GM12865 (cell line): ENCODE measurements at places on chromosomes 4 and X.

- DNase-seq: peak; percentile 20
These were observed 45.5 kb downstream of the TMEM144 start for GRCh38 chr4:158255727-158256324.

DNA sequence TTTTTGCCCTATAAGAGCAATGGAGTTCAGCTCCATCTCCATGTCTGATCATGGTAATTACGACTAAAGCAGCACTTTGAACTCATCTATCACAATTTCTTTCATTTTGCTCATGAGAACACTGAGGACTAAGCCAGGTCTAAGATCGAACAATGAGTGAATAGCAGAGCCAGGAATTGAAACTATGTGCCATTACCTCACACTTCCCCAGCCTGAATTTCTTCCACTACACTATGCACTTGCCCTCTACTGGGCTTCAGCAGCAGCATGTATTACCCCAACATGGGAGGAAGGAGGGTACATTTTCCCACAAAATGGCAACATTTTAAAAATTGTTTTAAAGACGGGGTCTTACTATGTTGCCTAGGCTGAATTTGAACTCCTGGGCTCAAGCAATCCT lies 274.7 kb upstream of the FGF13 start:
- DNase-seq: no peak

GRCh38 chrX:16785247-16786138 lies 773 bp upstream of the TXLNG start:
- no peak for DNase-seq

GRCh38 chr4:184745831-184746795 lies 12.2 kb upstream of the CENPU start:
- peak; percentile 78 for DNase-seq

DNA sequence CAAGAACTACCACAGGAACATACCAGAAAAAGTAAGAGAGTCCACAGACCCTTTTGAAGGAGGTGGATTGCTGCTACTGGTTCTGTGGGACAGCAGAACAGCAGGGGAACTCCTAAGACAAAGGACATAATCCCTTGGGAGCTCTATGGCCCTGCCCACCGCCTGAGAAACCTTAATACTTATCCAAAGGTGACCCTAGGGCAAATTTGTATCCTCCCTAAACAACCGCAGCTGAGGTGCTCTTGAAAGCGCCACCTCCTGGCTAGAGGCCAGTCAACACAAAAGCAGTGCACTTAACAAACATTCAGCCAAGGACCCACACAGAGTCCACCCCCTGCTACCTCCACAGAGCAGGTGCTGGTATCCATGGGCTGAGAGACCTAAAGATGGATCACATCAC lies 136.8 kb downstream of the ADAM29 start:
- DNase-seq: peak; percentile 52

GRCh38 chr4:8235224-8235623 lies 34.3 kb upstream of the HTRA3 start:
- no peak for DNase-seq

DNA sequence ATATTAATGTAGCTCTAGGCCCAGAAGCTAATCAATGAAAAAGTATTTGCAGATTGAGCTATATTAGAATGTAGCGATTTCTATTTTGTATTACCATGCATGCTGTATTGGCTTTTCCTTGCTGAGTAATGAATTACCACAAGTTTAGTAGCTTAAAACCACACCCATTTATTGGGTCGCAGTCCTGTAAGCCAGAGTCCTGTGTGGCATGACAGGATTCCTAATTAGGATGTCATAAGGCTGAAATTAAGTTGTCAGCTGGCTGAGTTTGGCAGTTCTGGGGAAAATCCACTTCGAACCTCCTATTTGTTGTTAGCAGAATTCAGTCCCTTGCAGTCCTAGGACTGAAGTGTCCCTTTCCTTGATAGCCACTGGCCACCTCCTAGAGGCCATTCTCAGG lies 50.3 kb upstream of the HHIP start:
- DNase-seq: no peak

GRCh38 chrX:138638996-138639395 lies 72.5 kb downstream of the FGF13 start:
- DNase-seq: no peak

GRCh38 chr4:55008166-55009056 lies 117.0 kb downstream of the KDR start:
- no peak for DNase-seq

DNA sequence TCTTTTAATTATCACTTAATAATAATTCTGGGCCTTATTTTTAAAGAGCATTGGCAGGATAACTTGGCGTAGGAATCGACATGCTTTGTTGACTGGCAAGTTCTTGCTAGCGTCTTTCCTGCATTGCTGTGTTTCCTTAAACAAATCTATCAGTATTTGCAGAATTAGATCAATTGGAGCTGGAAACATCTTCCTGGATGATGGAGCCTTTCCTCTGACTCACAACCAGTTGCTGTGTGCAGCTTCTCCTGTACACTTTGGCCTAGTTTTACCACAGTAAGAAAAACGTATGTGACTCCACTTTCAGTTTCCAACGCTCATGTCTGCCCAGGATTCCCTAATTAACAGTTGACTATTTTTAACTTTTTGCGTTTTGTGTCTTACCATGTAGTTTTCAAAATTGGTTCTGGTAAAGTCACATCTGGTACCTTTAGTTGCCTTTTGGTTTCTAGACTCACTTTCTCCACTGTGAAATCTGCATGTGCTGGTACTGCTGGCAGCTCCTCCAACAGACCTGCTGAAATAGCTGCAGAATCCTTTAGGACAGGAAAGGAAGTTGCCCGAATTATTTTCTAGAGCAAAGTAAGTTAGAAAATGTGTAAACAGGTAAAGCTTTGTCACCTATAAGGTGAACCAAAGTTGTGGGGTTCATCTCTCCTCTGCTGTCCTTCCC lies 553.2 kb upstream of the FAT1 start:
- DNase-seq: no peak

DNA sequence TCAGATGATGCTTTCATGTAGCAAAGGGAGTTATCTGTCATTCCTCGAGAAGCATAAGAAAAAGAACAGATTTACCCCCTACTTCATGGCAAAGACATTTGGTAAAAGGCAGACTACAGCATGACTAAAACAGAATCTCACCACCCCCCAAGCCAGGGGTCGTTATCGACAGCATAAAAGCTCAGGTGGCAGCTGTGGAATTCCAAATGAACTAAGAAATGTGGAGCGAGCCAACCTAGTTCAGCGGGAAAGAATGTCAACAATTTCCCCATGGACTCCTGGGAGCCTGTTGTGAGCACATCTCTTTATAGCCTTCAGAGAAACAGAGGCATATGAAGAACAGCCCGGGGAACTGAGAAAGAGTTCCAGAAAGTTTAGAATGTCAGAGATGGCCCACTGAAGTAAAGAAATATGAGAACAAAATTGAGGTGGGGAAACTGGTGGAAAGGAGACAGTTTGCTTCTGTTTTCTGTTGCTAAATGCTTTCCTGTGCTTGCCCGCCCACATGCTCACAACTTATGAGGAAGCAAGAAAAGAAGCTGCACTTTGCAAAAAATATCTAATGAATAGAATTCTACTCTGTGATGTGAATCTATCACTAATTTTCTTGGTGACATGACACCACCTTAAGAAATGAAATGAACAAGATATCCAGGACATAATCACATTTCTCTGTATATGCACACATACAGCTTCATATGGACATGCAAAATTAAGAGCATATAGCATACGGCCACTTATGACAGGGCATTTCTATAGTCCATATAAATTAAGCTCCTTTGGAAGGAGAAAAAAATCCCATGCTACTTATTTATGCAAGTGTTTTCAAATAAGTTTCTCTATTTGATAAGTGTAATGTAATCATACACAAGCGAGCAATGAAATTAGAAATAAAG lies 135.3 kb upstream of the MID1 start:
- DNase-seq: no peak

DNA sequence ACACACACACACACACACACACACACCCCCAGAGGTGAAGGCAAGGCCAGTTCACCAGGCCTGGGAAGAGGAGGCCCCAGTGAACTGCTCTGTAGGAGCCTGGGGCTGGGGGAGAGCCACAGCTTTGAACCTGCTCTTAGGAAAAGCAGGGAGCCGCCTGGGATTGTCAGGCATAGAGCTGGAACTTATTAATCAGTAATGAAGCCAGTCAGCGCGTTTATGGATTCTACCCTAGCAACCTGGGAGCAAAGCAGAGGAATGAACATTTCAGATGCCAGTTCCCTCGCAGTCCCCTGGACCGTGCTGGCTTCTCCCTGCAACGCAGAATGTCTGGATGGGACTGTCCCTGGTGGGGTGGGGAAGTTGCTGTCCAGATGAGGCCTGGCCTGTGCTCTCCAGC lies 45.3 kb upstream of the DDX3X start:
- no peak for DNase-seq

DNA sequence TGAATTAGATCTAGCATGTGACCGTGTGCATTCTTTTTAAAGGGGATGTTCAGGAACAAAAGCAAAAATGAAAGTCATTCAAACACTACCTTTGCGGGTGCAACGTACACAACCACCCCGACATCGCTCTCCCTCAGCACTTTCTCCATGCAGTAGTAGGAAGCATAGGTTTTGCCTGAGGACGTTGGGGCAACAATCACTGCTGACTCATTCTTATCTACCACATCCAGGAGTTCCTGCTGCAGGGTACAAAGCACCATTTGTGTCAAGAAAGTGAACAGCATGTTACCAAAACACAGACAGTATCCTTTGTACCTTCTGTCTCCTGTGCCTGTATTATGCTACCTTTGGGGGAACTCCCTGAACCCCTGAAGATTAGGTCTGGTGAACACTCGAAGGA lies 58.6 kb downstream of the DDX60L start:
- DNase-seq: no peak

DNA sequence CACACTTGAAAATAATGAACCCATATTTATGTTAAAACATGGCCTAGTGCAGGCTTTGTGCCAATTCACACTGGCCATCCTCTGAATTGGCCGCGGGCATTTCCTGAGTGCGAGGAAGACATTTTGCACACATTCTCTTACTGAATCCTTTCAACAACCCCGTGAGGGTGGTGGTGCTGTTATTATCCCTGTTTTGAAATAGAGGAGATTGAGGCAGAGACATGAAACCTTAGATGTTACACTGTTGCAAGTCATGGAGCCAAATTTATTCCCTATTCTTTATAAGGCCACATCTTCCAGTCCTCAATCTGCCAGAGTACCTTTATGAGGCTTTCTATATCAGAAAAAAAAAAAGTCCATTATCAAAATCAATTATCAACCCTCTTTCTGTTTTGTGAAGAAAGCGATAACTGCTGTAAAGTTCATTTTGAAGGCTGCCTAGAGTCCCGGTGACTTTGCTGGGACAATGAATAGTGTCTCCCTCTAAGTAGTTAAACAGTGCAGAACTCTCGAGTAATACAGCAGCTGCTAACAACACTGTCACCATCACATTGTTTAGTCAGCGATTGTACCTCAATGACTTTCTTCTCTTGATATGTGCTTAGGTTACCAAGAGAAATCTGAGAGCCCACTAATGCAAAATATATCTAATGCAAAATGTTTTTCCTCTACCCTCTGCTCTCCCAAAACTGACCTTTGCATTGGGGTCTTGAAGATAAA lies 242.3 kb upstream of the PPARGC1A start:
- DNase-seq: no peak

DNA sequence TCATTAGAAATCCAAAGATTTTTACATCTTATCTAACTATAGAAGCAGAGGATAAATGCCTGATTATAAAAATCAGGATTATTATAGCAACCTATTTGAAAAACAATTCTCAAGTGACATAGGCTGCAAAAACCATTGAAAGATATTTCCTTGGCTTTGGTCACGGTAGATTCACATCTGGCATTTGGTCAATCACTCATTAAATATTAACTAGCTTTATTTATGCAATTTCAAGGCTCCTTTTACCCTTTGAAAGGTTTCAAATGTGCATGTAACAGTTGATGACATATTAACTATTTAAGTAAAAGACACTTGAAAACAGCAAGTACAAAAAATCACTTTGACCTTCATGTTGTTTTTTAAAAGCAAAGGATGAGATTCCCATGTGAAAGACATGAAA lies 98.1 kb downstream of the MMRN1 start:
- no peak for DNase-seq

DNA sequence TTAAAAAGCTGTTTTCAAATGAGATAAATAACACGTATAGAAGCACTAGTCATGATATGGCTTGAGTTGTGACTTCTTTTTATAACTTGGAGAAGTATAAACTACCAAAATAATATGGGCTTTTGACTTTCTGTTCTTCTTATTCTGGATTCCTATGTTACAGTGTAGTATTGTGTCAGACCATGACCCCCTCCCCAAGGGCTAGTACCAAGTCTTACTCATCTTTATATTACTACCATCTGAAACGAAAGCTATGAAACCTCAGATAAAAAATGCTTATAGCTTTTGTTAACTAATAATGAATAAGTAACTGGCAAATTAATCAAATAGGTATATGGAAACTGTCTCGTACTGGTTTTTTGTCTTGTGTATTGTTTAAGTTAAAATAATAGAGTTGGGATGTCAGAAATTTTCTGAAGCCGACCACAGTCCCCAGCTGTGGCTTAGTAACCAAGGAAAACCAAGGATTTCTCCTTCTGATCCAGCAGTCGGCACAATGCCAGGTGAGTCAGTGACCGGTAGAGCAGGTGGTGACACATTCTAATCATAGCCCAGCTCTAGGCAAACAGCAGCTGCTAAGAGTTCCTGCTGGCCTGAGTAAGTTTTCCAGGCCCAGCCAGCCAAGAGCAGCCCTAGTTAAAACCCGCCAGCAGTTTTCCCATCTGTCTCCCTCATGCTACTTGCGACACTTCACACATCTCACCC lies 163.3 kb upstream of the PRDX4 start:
- no peak for DNase-seq

DNA sequence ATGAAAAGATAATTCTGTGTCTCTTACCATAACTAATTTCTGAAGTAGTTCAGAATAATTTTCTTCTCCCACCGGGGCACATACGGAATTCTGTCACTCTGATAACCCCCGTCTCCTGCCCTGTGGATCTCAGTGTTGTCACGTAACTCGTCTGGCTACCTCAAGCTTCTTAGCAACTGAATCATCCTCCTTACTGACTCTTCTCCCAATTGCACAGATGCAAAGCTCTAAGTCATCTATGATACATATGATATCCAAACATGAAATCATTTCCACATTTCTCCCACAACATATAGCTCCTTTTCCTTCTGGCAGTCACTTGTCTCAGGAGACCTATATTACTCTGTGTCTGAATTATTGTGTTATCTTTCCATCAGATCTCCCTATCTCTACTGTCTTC lies 1043.1 kb upstream of the TENM3 start:
- DNase-seq: no peak

DNA sequence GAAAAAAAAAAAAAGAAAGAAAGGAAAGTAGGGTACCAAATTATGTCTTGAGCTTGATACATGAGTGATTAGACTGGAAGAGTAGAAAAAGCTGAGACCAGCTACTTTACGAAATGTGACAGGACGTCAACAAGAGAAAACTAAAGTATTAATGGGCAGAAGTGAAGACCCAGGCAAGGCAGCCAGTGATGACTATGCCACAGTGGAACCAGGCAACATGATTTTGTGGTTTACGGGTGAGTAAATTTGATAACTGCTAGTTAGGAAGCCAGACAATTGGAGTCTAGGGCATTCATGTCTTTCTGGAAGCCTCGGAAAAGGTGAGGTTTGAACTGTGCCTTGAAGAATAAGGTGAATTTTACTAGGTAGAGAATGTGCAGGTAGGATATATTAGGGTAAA lies 326.4 kb downstream of the TENM3 start:
- DNase-seq: no peak

- DNase-seq: no peak
These were observed 1075.7 kb upstream of the PABPC4L start for GRCh38 chr4:135277068-135277979.

GRCh38 chr4:62410371-62411003 lies 1210.4 kb downstream of the ADGRL3 start:
- DNase-seq: no peak
